ENCODE measurements at places on chromosomes 12 and 14. TPM values are rescaled to one million over a fixed set of nuclear protein-coding genes. Genes with fewer than 3 reads are reported as not detected.

GRCh38 chr14:81433378-81433777 lies 33.3 kb upstream of the STON2 start:
- no peak for DNase-seq

- peak; percentile 10 for DNase-seq
These were observed 310 bp downstream of the BICDL1 start for GRCh38 chr12:119989361-119989730.

GRCh38 chr12:24845615-24846014 lies 103.3 kb downstream of the BCAT1 start:
- DNase-seq, result no peak

DNA sequence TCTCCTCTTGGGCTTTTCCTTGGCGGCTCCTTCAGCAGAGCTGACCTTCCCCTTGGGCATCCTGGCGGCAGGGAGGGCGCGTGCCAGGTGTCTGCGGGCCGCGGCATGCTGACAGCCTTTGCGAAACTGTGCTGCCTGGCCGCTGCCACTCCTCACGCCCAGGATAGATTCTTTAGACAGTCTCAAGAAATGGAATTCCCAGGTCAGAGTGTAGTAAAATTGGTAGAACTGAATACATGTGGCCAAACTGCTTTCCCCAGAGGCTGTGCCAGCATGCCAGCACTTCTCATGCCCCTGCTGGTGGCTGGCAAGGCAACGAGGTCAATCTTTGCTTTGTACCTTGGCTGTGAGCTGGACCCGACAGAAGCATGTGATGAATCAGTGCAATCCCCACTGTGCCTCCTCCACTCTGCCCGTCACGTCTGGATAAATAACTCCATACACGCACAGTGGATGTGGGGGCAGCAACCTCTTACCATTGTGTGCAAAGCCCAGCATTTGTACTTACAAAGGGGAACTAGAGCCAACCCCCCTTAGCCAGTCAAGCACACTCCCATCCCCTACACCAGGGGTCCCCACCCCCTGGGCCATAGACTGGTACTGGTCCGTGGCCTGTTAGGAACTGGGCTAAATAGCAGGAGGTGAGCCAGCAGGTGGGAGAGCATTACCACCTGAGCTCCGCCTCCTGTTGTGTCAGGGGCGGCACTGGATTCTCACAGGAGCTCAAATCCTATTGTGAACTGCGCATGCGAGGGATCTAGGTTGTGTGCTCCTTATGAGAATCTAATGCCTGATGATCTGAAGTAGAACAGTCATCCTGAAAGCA lies 90.9 kb downstream of the ACTN1 start:
- no peak for DNase-seq

DNA sequence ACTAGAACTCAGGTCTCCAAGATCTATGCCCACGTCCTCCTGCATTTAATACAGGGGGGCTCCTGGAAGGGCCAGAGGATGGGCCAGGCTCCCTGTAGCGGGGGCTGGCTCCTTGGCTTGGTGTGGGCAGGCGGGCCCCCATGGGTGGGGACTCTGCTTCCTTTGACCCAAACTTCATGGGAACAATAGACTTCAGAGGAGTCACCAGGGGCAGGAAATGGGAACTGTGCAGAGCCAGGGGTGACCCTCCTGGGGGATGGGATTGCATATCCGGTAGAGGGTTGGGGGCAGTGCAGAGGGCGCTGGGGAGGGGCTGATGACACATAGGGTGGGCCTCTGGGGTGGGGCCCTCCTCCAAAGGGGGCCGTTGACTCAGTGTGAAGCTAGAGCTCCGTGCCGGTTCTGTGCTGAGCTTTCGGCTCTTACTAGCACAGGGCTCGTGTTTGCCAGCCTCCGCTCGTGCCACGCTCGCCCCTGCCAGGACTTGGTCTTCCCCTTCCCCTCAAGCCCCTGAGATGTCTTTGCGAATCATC lies 4.6 kb downstream of the TEAD4 start:
- no peak for DNase-seq

- peak; percentile 10 for DNase-seq
These were observed 82.6 kb upstream of the SLC38A4 start for GRCh38 chr12:46908236-46908935.

DNA sequence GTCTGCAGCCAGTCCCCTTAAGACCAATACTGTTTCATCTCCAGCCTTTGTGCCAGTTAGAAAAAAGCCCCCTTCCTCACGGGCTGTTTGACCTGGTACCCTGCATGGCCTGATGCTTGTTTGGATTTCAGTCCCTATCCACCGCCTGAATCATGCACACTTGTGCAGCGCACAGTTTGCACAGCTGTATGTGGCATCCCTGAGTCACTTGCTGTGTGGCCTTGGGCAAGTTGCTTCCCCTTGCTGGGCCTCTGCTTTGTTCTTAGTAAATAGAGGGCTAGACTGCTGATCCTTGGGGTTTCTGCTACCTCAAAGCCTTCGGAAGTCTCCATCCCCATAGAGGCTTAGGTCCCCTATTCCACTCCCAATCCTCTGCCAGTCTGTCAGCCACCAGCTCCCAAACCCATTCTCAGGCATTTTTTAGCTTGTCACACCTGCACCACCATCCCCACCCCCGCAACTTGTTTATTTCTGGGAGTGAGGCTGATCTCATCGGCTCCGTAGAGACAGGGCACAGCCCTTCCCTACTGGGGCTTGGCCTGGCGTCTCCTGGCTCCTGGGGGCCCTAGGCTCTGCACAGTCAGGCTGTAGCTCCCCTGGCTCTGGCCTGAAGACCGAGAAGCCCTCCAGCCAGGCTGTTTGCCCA lies 8.8 kb downstream of the KRT80 start:
- DNase-seq, result no peak

- no peak for DNase-seq
These were observed 10.2 kb upstream of the HMGA2 start for GRCh38 chr12:65814038-65814437.

DNA sequence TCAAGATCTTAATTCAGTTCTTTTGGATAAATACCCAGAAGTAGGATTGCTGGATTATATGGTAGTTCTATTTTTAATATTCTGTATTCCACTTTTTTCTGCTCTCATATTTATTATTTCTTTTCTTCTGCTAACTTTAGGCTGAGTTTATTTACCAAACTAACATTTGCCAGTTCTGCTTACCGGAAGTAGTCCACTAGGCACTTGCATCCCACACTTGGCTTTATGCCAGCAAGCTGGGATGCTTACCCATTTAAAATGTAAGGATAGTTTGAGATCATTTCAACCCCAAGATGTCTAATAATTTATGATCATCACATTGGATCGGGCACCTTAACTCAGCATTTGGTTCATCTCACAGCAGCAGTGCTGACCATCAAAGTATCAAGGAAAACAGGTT lies 96.8 kb downstream of the PIK3C2G start:
- no peak for DNase-seq

DNA sequence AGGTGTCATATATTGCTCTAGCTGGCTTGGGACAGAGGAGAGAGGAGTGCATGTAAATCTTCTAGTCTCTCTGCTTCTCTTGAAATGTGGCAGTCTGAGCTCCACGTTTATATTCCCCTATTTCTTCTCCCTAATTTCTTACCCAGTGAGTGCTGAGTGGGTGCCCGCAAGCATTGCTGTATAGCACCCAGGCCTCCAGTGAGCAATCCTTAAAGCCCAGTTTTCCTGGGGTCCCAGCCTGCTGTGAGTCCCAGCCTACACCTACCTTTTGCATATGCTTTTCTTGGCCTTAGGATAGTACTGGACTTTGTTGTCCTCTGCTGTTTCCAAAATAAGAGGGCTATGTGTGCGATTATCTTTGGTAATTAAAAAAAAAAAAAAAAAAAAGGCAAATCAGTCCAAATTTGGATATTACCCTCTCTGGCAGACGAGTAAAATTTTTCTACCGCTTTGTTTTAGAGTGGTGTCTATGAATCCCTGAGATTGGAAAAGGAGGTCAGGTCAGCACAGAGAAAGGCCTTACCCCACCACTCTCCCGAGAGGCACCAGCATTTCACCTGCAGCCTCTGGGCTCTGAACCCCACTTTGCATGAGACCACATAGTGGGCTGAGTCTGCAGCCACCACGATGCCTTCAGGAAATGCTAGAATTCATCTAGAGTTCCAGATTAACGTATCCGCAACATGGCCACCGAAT lies 1.1 kb downstream of the MGST1 start:
- no peak for DNase-seq

GRCh38 chr14:100076606-100077005 lies 11.4 kb downstream of the EVL start:
- no peak for DNase-seq

- DNase-seq, result no peak
These were observed 49.0 kb downstream of the NTF3 start for GRCh38 chr12:5480938-5481303.

DNA sequence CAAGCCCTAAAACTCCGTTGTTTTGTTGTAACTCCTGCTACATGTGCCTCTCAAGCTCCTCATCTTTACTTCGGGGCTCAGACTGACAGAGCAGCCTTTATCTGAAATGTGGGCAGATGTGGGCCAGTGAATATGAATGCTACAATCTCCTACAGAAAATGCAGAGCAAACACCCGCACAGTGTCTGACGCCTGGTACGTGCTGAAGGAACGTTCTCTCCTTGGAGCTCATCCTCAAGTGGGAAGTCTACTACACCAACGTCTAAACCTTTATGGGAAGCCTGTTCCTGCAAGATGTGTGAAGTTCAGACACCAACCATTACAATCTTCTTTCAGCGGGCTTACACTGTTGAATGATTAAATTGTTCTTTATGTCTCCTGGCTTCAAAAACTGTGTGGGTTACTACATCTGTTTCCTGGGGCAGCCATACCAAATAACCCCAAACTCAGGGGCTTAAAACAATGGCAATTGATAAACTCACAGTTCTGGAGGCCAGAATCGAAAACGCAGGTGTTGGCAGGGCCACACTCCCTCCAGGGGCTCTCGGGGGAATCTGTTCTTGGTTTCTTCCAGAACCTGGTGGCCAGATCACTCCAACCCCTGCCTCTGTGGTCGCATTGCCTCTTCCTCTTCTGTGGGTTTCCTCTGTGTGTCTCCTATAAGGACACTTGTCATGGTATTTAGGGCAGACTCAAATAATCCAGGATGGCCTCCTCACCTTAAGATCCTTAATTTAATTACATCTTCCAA lies 179.7 kb upstream of the PLXNC1 start:
- no peak for DNase-seq

DNA sequence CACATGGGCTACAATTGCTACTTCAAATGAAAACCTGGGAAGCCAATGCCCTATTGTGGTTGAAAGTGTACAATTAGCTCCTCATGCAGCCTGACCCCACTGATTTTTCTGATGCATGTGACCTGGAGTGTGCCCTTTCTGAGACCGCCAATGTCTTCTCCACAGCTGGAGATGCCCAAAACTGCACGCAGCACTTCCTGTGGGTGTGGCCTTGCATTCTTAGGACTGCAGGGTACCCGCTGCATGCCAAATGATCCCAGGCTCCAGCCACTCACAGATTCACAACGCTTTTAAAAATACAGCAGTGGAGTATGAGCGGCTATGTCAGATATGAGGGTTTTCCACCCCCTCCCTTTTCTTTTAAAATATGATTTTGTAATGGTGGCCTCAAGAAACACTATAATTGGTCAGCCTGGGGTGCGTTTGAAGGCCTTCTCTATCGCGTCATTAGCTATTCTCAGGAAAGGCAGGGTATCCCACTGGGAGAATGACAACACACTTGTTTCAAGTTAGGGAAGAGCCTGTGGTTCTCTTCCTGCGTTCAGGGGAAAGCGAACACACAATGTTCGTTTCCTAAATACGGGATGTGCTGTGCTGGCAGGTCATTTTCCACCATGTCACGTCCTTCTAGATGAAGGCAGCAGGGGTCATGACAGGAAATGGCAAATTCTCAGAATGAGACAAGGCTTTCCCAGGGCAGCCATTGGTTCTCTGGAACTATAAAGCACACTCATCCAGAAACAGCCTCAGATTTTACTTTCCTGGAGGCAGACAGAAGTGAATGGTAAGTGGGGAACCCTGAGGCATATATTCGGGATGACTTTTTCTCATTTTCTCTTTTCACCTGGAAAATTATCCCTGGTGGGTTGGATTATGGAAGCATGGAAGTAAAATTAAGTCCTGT lies at the start of gene APOLD1:
TSS of gene APOLD1 (plus strand) at position 749 of the 904 bp plus-strand sequence. CDS start at position 782, 33 bp downstream.
- DNase-seq, result no peak

- no peak for DNase-seq
These were observed 480.6 kb downstream of the ZFP36L1 start for GRCh38 chr14:68312300-68312699.

DNA sequence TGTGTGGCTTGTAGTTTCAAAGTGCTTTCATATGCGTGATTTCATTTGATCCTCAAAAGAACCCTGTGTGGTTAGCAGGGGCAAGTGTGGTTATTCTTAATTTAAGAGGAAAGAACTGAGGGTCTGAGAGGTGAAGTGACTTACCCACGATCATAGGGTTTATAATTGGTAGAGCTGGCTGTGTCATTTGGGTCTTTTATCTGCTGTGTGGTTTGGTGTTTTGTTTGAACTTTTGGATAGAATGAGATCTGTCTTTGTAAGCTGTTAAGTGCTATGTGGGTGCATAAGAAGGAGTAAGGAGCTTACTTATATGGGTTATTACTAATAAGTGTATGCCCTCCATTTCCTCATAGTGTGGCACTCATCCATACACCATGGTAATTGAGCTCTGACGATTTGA lies 190.0 kb downstream of the CACNA1C start:
- DNase-seq, result no peak

- no peak for DNase-seq
These were observed 238.0 kb upstream of the FOXN3 start for GRCh38 chr14:89654998-89655397.

GRCh38 chr12:7346551-7347225 lies 42.8 kb downstream of the ACSM4 start:
- no peak for DNase-seq

GRCh38 chr12:91663310-91663709 lies 480.7 kb upstream of the DCN start:
- no peak for DNase-seq

- no peak for DNase-seq
These were observed 12.1 kb upstream of the SLC24A4 start for GRCh38 chr14:92310776-92311375.

The TTC9 gene
- total RNA-seq, result not detected

The KCNC2 gene
- not detected for total RNA-seq

The C1S gene
- 109 TPM for total RNA-seq

The CCDC184 gene
- 0.27 TPM for total RNA-seq

The TEX22 gene
- not detected for total RNA-seq

The PROX2 gene
- total RNA-seq, result not detected

The AMDHD1 gene
- not detected for total RNA-seq

The STRAP gene
- 51.9 TPM for total RNA-seq

The SCN8A gene
- 3.5 TPM for total RNA-seq

The LHX5 gene
- not detected for total RNA-seq
